Stimulated activated CD4-positive, alpha-beta T cell treated with anti-CD3 and anti-CD28 coated beads, TNF-alpha, amount 100 ng/mL, for 24 hours (primary cell): ENCODE measurements at places on chromosomes 4 and X.

DNA sequence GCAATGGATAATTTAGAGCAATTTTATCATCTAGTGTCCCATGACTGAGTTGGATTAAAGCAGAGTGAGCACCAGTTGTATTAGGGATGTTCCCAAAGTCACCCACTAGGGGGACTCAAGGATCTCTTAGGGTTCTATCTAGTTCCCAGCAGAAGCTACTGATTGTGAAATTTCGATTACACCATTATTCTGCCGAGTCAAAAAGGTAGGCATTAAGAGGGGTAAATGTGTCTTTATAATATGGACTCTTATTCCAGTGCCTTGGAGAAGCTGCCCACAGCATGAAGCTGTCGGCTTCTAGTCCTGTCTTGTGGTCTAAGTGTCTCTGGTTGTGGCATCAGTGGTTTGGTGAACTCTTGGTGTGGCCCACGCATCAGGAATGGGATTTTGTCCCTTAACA is 53.3 kb downstream of the RGS12 start:
- no peak for DNase-seq

- DNase-seq, result no peak
These were observed 47.9 kb upstream of the UNC5C start for GRCh38 chr4:95596676-95597075.

DNA sequence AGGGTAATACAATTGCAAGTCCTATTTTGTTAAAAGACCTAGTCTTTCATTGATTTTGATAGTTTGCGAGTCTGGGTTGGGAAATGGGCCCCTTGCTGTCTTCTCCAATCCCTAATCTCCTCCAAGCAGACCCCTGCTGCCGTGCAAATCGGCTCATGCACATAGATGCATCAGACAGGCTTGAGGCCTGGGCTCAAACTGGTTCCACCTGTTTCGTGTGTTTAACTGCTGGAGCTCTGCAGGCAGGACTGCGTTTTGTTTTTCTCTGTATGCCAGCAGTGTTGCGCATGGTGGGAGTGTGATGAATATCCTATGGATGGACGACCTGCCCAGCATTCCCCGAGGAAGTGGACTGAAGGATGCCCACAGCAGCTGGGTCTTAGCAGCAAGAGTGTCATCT is 133.9 kb downstream of the PDGFRA start:
- DNase-seq, result no peak

DNA sequence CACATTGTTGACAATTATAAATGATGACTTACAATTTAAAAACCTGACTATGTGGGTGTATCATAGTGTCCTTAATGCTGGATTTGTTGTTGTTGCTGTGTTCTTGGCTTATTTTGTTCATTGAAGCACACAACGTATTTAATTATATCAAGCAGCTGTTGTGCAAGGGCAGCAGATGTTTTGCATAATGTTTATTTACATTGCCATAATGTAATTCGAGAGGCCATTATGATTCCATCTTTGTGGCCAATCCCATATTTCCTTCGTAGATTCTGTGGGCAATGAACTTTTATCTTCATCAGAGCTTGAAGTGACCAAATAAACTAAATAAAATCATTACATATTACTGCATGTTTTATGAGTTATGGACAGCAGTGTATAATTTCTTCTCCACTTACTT is 422.6 kb upstream of the GALNTL6 start:
- no peak for DNase-seq

- DNase-seq, result no peak
These were observed 30.3 kb downstream of the UCHL1 start for GRCh38 chr4:41287005-41287404.

DNA sequence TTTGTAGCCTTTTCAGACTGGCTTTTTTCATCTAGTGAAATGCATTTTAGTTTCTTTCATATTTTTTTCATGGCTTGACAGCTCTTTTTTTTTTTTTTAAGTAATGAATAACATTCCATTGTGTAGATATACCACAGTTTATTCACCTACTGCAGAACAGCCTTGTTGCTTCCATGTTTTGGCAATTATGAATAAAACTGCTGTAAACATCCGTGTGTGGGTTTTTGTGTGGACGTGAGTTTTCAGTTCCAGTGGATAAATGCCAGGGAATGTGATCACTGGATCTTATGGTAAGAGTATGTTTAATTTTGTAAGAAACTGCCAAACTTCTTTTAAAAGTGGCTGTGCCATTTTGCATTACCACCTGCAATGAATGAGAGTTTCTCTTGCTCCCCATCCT is 160.8 kb downstream of the SOWAHB start:
- DNase-seq, result no peak

DNA sequence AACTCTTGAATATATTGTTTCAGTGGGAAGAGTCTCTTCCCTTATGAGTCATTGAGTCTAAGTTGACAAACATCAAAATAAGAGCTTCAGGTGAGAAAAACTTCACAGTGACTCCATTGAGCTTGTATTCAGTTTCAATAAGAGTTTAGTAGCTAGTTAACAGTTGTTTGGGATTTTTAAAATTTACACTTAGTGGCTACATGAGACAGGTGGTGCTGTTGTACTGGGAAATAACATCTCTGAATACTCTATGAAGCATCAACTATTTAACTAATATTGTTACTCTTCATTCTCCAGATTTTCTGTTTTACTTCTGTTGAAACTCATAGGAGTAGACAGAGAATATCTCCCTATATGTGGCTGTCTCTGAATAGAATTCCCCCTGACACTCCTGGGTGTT is 1609.1 kb downstream of the C4orf33 start:
- no peak for DNase-seq

DNA sequence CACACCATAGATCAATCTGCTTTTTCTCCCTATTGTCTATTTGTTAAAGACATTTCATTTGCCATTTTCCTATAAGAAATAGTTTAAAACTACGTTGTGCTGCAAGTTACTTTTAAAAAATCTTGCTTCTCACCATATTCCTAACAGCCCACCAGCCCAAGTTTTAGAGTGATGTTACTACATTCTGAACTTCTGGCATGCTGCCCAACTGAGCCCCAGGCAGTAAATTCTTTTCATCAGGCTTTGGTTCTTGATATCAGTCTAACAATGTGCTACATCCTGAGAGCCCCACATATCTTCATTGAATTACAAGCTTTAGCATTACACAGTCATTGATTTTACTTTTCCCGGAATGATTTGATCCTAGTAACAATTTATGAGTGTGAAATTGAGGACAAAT is 283.8 kb upstream of the IL1RAPL1 start:
- no peak for DNase-seq

DNA sequence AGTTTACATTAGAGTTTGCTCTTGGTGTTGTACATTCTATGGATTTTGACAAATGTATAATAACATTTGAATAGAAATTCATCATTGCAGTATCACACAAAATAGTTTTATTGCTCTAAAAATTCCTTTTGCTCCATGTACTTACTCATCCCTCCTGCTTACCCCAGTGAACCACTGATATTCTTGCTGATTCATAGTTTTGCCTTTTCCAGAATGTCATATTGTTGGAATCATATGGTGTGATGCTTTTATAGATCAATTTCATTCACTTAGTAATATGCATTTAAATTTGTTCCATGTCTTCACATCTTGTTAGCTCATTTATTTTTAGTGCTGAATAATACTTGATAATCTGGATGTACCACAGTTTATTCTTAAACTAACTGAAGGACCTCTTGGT is 1593.2 kb downstream of the C4orf33 start:
- no peak for DNase-seq

DNA sequence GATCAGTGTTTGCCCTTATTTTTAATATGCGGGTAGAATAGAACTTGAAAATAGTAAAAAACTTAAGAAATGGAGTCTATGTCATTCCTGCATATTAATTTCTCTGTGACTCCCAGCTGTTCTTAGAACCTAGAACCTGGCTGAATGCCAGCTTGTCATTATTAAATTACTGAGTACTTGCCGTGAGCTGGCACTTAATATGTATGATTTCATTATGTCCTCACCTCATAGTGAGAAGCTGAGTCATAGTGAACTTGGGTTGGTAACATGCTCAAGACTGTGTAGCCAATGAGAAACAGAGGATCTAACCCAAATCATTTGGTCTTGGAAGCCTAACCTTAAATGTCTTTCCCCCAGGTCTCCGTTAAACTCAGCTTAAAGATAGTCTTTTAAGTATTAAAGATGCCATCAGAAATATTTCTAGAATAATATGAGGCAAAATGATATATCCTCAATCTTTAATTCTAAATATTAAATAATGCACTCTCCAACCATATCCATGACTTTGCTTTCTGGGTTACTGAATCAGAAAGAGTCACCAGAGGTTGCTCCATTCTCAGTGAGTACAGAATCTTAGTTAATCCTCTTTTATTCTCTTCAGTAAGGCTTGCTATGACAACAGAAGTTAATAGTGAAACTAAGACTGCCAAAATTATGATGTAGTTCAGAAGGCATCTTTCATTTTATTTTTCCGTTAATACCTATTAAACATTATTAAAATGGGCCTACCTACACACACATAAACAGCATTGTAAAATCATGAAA is 58.6 kb upstream of the TLL1 start:
- no peak for DNase-seq

GRCh38 chrX:155841232-155841631 is 39.9 kb upstream of the VAMP7 start:
- DNase-seq, result no peak

GRCh38 chr4:64911846-64912245 is 502.6 kb upstream of the TECRL start:
- no peak for DNase-seq

GRCh38 chr4:107147873-107148272 is 111.8 kb upstream of the DKK2 start:
- no peak for DNase-seq

DNA sequence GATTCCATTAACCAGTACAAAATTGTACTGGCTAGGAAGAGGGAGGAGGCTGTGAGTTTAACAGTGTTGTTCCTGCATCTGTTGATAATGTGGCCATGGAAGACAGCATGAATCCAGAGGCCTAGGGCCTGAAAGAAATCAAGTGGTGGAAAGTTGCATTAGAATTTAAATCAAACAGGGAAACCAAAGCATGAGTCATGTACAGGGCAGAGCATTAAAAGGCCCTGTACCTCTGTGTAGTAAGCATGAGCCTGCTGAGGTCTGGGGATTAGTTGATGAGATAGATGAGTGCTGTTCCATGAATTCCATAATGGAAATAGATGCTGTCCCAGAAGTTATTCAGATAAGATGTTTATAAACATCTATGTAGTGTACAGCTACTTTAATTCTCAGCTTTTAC is 58.3 kb downstream of the MID1IP1 start:
- no peak for DNase-seq

GRCh38 chrX:24357106-24357505 is 3.3 kb upstream of the SUPT20HL1 start:
- DNase-seq, result no peak

DNA sequence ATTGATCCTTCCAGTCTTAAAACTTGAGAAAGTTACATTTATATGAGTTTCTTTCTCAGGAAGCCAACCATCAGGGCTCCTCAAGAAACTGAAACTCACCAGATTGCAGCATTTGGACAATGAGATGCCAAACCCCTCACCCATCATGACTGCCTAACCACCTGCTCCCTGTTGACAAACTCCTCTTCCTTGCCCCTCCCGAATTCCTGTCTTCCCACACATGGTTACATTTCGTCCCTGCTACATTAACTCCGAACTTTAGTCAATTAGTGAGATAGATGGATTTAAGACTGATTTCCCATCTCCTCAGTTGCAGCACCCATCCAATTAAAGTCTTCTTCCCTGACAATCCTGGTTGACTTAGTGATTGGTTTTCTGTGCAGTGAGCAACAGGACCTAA is 118.7 kb downstream of the ZNF330 start:
- DNase-seq, result no peak

- no peak for DNase-seq
These were observed 156.0 kb upstream of the GALNT7 start for GRCh38 chr4:173012608-173013007.

GRCh38 chr4:103118166-103118565 is 18.5 kb upstream of the BDH2 start:
- DNase-seq, result no peak

- no peak for DNase-seq
These were observed 134.3 kb upstream of the AP1S2 start for GRCh38 chrX:15988661-15989603.

DNA sequence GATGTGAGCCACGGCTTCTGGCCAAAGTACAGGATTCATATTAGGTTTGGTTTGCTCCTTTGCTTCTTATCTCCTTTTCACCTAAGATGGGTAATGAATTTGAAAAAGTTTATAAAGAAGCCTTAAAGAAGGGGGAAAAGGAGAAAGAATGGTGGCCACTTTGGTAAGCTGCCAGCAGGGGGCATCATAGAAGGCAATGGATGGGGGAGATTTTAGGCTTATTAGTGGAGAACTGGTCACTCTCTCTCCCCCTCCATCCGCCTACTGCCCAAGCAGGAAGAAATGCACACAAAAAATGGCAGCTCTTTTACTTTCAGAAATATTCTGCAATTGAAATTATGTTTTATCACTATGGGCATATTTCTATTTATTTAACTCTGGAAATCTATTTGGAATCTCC is 32.0 kb downstream of the SPARCL1 start:
- DNase-seq, result no peak

DNA sequence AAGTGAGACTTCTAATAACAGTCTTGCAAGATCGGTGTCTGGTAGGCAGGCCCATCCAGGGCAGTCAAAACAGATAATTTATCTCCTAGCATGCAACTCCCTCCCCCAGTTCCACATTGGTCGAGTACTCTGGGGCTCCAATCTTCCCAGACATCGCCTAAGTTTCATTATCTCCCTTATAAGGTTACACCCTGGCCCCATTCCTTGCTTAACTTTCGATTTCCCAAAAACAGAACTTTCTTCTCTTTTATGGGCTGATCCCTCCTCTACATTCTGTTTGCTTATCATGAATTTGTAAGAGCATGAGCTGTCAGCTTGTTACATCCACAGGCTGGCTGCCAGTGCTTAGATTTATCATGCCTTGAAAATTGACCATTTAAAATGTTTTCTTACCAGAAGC is 471.3 kb downstream of the TECRL start:
- no peak for DNase-seq

DNA sequence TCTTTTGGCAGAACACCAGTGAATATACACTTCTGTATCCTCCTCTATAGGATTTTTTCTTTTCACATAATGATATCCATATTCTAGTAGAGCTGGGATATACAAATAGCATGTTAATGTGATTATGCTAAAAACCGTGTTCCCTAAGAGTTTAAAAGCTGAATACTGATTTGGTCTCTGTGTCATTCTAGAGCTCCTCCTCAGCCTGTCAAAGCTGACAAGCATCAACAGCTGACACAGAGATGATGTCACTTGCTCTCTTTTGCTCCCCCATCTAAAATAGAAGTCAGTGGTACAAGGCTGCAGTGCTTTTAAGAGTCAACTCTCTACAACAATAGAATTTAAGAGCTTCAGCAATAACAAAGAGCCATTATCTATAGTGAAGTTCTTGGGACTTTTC is 17.1 kb upstream of the HERC3 start:
- no peak for DNase-seq

- no peak for DNase-seq
These were observed 1.8 kb downstream of the PPP2R3B start for GRCh38 chrX:384861-385260.

DNA sequence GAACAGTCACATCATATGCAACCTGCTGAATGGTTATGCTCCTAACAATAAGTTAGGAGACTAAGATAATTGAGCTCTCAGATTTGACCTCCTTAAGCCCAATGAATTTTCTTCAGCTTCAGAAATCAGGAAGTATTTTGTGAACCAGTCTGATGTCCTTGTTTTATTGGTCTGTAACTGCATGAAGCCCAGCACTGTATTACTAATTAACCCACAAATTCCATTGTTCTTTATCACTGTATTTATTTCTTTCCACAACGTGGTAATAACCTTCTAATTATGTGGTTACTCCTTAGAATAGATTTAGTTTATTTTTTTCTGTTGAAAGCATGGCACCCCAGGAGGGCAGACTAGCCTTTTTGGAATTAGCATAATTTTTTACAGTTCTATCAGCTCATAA is 3.9 kb upstream of the MFAP3L start:
- DNase-seq, result no peak

GRCh38 chr4:124694946-124695598 is 17.5 kb downstream of the ANKRD50 start:
- DNase-seq, result no peak
